ENCODE measurements at places on chromosomes 1 and 21.

- no peak for DNase-seq
Measured at GRCh38 chr1:166612886-166613285, 226.4 kb upstream of the POGK start.

DNA sequence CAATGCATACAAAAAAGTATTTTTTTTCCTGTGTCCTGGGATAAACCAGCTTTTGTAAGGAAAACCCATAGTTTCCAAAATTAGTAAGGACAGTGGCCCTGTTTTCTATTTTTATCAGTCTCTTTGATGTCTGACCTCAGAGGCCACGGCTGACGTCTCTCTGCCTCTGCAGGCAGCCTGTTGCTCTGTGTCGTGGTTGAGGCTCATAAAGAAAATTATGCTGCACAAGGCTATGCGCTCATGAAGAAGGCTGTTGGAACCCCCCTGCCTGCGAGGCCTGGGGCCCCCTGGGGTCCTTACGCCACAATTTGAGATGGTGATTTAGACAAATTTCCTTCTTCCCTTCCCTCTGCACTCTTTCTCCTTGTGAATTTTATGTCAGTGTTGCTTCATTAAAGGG, 48.9 kb downstream of the AGPAT3 start:
- DNase-seq: no peak

GRCh38 chr1:181443231-181443853, 40.0 kb upstream of the CACNA1E start:
- DNase-seq: no peak

DNA sequence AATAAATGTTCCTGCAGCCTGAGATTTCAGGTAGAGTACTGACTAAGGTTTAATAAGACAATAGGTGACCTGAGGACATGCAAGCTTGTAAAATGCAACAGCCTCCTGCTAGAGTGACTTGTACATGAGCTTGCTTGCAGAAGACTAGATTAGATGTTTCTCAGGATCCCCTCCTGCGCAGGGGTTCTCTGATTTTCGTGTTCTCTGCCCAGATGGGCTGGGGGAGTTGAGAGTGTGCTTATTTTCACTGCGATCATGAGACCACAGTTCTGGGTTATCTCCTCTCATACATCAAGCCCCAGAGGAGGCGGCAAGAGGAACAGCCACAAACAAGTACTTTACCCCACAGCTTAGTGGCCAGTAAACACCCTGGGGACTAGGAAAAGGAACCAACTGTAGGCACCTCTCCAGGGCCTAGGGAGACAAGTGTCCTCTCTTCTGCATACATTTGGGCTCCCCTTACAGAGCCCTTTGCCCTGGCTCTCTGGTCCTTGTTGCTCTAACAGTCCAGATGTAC, 8.0 kb downstream of the TMEM81 start:
- no peak for DNase-seq

DNA sequence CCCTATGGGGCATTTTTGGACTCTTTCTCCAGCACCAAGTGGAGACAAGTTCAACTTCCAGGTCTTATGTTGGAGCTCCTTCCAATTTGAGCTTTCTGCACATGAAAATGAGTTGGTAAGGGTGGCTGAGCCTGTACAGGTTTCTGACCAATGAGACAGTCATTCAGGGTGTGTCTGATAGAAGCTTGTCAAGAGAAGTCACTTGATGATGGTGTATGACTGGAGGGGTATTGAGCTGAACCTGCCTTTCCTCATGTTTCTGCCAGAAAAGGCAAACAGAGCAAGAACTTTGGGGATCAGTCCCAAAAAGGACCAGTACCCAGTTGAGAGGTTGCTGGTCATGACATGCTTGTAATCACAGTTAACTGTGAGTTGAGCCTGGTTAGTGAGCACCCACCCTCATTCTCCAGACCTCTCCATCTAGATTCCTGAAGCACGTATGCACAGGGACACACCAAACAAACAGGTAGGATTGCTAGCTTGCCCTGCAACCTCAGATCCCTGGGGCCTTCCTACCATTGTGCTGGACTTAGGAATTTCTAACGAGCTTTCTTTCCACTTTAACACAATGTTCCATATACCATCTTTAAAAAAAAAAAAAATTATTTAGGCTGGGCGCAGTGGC, 26.6 kb downstream of the FAM89A start:
- no peak for DNase-seq

DNA sequence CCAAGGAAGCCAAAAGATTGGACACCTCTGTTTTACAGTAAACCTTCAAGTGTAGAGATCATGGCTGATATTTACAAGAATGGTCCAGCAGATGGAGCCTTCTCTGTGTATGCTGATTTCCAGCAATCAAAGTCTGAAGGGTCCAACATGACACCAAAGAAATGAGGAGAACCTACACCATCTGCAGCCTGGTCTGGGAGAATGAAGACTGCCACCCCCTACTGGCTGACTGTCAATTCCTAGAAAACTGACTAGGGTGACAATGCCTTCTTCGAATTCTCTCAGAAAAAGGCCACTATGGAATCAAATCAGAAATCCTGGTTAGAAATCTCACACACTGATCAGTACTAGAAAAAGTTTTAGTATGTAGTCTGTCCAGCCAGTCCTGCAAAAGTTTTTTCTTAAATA, 83.3 kb downstream of the CDC42BPA start:
- DNase-seq: no peak

GRCh38 chr1:168304865-168305264, 24.2 kb downstream of the TBX19 start:
- no peak for DNase-seq

DNA sequence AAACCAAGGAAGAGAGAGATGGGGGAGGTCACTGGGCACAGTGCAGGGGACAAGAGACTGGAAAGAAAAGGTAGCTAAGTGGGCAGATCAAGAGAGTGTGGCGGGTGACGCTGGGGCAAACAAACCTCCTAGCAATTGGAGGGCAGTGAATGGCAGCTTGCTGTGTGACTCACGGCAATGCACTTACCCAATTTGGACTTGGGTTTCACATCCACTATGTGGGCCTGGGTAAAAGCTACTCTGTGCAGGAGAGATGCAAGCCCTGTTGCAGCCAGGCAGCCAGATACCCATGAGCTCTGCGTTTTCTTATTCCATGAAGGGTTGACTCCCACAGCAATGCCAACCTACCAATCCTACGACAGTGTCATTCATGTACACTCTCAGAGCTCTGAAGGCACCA, 9.5 kb downstream of the PLXNA2 start:
- DNase-seq: no peak

DNA sequence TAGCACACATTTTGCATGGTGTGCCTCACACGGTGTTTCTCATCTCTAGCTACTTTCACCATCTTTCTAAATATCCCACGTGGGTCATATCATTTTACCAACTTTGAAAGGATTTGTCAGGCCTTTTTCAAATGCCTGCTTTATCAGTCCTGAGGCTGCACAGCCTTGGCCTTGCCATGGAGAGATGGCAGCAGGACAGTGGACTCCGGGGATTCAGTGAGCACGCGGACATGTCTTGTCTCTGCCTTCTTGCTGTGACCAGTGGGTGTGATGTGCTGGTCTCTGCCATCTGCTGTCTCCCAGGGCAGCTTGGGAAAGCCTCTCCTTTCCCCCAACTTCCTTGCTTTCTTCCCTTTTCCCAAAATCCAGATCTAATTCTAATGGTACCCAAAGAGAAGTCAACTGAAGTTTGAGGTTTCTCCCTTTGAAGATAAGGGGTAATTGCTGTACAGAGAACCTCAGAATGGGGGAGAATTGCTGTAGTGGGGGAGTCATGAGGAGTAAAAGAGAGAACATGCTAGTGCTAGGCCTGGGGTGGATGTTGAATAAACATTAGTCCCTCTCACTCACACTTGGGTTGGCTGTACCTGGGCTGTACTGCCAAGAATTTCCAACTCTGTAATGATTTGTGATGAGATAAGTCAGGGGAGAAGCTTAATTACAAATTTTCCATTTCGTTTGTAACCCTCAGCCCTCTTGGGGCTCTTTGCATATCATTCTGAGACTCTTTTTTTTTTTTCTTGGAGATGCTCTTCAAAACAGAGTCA, 99.5 kb downstream of the GALNT2 start:
- no peak for DNase-seq

- no peak for DNase-seq
Measured at GRCh38 chr1:223678841-223679240, 13.3 kb upstream of the CAPN8 start.

DNA sequence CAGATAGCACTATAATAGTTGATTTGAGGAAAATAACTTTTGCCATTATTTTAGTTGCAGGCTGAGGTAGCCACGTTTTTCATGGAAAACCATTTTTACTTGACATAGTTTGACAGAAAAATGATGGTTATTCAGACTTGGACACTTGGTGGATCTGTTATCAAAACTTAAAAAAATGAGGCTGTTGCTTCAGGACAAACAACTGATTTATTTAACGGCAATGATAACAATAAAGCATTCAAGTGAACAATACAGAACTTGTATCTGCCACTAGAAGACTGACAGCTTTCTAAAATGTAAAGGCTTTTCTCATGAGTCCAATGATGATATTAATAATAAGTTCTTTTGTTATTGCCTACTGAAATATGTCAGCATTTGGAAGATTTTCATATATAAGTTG, 322.9 kb downstream of the BRINP3 start:
- no peak for DNase-seq

Measured in stimulated activated CD4-positive, alpha-beta T cell treated with anti-CD3 and anti-CD28 coated beads, Interleukin-1b, Interleukin-23, amount 100 ng/mL, for 1 hour (primary cell).